ENCODE measurements at places on chromosomes 11 and 22.
A peak's percentile ranks its signal among the peaks of the same experiment; 100 is the strongest.

DNA sequence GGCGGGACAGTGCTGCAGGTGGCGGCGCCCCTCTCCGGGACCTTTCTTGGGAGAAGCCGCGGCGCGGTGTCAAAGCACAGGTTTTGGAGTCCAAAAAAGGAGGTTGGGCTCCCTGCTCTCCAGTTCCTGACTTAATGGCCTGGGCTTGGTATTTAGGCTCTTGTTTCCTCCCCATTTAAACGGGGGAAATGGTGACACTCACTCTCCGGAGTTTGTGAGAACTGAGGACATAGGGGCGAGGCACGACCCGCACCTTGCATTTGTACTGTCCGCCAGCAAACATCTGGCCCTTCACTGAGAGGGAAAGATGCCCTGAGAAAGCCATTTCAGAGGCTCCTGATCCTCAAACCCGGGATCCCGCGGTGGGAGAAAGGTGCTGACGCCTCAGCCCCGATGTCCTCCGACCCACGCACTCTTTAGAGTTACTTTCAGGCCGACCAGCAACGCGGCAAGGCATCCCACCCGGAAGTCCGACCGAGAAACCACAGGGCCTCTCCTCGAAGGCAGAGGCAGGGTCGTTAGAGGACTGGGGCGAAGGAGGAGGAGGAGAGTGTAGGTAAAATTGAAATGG, 2.9 kb upstream of the WDR74 start:
- H3K27ac ChIP-seq = peak overlapping the region; percentile 94
- no peaks in the 10 kb centered on the region for H3K27me3 ChIP-seq
- peaks cover 8% of the 10 kb centered on the region for H3K36me3 ChIP-seq
- peak overlapping the region; percentile 81 for H3K4me3 ChIP-seq
- peaks cover 40% of the 10 kb centered on the region for H3K4me1 ChIP-seq

- no peaks in the 10 kb centered on the region for H3K4me1 ChIP-seq
These were observed 33.7 kb downstream of the OR52E1 start for GRCh38 chr11:5103066-5103465.

- peaks cover 4% of the 10 kb centered on the region for H3K27me3 ChIP-seq
- H3K36me3 ChIP-seq = no peaks in the 10 kb centered on the region
- H3K27ac ChIP-seq = no peak overlapping the region
- no peak for ATAC-seq
- H3K4me1 ChIP-seq = no peaks in the 10 kb centered on the region
- no peak overlapping the region for H3K4me3 ChIP-seq
These were observed 168.8 kb upstream of the ISX start for GRCh38 chr22:34897126-34897525.

DNA sequence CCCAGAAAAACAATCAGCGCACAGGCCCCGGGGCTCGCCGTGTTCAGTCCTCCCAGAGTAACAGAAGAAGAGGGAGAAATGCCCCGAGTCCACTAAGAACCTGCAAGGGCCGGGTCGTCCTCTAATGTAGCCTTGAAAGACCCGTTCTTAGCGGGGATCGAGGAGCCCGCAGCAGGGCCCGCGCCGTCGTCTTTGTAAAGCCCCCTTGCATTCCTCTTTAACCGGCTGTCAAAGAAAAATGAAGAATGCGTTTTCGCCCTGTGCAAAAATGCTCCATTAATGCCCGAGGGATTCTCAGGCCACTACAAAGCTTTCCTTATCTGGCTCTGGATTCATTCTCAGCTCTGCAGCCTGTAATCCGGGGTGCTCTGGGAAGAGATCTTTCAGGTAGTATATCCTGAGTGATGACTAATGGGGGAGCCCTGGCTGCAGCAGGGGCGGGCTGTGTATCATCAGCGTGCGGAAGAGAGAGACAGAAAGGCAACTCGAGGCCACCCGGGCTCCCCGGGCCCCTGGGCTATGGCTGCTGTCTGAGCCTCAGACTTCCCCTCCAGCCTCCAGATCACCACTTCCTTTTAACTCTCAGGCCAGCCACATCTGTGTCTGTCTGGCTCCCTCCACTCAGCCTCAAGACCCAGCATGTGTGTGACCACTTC, 78.2 kb downstream of the FBLN1 start:
- H3K36me3 ChIP-seq = peaks cover 13% of the 10 kb centered on the region
- no peak overlapping the region for H3K27ac ChIP-seq
- ATAC-seq = no peak
- H3K4me1 ChIP-seq = no peaks in the 10 kb centered on the region

- ATAC-seq = no peak
- H3K4me1 ChIP-seq = no peaks in the 10 kb centered on the region
- H3K27me3 ChIP-seq = no peaks in the 10 kb centered on the region
These were observed 41.3 kb downstream of the CECR2 start for GRCh38 chr22:17410576-17410975.

DNA sequence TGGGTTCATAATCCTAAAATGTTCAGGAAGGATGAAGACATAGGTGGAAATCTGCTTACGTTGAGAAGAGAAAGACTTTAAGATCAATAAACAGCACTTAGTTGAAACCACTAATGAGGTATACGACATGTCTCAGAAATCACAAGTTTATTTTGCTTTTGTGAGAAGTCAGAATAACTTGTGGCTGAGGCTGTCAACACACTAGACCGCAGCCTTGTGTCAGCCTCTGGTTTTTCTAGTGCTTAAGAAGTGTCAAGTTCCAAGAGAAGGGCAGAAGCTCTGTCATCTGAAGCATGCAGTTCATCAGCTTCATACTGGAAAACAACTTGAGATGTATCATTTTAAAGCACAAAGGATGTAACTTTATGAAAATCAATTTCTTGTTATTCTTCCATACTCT, 420.9 kb downstream of the METTL15 start:
- H3K4me3 ChIP-seq = no peak overlapping the region
- H3K4me1 ChIP-seq = no peaks in the 10 kb centered on the region
- H3K27me3 ChIP-seq = no peaks in the 10 kb centered on the region
- no peaks in the 10 kb centered on the region for H3K36me3 ChIP-seq
- H3K27ac ChIP-seq = no peak overlapping the region

DNA sequence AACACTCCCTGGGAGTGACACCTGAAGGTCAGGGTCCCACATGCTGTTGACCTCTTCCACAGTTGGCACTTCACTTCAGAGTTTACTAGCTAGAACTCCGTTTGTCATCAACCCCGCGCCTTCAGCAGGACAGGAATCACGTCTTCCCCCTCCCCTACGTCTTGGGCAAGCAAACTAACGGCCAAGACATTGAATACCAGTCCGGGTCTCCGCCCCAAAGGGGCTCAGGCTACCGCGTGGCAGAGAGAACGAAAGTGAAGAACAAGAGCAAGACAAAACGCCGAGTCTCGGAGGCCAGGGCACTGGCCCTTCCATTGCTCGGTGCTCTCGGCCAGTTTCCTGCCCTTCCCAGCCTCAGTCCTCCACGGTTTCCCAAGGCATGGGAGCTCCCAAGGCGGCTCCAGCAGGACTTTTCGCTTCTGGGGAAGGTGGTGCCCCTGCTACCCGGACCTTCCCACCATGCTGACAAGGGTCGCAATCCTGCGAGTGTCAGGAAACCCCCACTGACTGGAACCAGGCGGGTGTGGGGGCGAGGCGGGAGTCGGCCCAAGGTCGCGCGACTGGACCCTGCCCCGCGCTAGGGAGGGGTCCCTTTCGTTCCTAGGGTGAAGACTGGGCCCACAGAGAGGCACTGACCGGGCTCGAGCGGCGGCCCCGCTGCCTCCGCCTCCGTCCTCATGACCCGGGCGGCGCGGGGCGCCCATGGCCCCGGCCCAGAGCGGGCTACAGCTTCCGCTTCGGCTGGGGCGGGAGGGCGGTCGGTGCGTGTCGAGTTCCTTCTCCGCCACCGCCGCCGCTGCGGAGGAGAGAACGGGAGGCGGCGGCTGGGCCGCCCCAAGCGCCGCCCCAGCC, at the start of gene GUCD1:
Gene GUCD1, minus strand, starts transcription at position 826 of the 852 bp plus-strand sequence. Its CDS starts 147 bp downstream, at position 679.
- ATAC-seq = peak; percentile 0
- peaks cover 40% of the 10 kb centered on the region for H3K36me3 ChIP-seq
- H3K27me3 ChIP-seq = no peaks in the 10 kb centered on the region
- peak within 1 kb of the TSS; percentile 91 for H3K4me3 ChIP-seq
- peaks cover 2% of the 10 kb centered on the region for H3K4me1 ChIP-seq
- H3K27ac ChIP-seq = peak within 1 kb of the TSS; percentile 74

DNA sequence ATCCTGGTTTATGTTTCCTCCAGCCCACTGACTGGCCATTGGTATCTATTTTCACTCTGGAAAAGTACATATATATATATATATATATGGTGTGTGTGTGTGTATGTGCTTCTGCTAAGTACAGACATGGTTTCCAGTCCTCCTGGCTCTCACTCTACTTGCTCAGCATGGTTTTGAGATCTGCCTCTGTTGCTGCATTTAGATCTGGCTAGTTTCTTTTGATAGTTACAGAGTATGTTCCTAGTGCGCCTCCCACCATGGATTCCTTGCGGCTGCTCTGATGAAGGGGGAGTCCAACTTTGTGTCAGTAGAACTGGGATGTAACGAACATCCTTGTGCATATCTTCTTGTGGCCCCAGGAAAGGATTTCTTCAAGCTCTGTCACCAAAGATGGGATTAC, 274.1 kb downstream of the MIAT start:
- H3K27me3 ChIP-seq = no peaks in the 10 kb centered on the region
- H3K36me3 ChIP-seq = no peaks in the 10 kb centered on the region
- no peak overlapping the region for H3K27ac ChIP-seq
- no peaks in the 10 kb centered on the region for H3K4me1 ChIP-seq
- ATAC-seq = no peak
- no peak overlapping the region for H3K4me3 ChIP-seq

DNA sequence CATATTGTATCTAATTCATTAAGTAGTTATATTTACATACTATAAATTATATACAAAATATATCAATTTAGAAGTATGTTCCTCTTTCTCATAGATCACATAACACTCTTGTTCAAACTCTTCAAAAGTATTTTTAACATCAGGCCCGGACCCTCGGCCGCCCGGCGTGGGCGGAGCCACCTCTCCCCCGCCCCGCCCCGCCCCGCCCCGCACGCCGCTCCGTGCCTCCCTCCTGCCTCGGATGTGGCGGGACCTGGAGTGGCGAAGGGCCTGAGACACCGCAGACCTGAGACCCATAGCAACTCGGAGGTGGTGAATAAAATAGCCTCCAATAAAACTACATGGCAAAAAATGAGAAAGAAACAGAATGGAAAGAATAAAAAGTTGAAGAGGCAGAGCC, 105.9 kb upstream of the BDNF start:
- no peaks in the 10 kb centered on the region for H3K4me1 ChIP-seq
- no peaks in the 10 kb centered on the region for H3K36me3 ChIP-seq
- H3K27ac ChIP-seq = no peak overlapping the region
- no peak for ATAC-seq
- H3K4me3 ChIP-seq = no peak overlapping the region

DNA sequence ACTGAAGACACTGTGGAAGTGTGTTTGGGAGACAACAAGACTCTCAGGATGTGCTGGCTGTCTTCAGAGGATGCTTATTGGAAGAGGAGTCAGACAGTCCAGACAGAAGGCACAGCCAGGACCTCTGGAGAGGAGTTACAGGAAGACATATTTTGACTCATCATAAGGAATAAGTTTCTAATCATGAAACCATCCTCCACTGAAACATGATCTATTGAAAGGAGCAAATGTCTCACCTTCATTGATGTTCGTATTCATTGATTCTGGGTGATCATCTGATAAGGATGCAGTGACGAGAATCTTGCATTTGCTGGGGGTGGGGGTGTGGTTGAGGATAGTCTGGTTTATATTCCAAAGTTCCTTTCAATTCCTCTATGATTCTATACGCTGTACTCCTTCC, 2.5 kb upstream of the CXCR5 start:
- H3K4me3 ChIP-seq = no peak overlapping the region
- H3K4me1 ChIP-seq = no peaks in the 10 kb centered on the region
- no peaks in the 10 kb centered on the region for H3K27me3 ChIP-seq

- peaks cover under 1% of the 10 kb centered on the region for H3K27me3 ChIP-seq
- ATAC-seq = no peak
- H3K27ac ChIP-seq = no peak overlapping the region
- no peak overlapping the region for H3K4me3 ChIP-seq
- H3K36me3 ChIP-seq = no peaks in the 10 kb centered on the region
- no peaks in the 10 kb centered on the region for H3K4me1 ChIP-seq
These were observed 21.1 kb downstream of the MS4A6E start for GRCh38 chr11:60348116-60348515.

DNA sequence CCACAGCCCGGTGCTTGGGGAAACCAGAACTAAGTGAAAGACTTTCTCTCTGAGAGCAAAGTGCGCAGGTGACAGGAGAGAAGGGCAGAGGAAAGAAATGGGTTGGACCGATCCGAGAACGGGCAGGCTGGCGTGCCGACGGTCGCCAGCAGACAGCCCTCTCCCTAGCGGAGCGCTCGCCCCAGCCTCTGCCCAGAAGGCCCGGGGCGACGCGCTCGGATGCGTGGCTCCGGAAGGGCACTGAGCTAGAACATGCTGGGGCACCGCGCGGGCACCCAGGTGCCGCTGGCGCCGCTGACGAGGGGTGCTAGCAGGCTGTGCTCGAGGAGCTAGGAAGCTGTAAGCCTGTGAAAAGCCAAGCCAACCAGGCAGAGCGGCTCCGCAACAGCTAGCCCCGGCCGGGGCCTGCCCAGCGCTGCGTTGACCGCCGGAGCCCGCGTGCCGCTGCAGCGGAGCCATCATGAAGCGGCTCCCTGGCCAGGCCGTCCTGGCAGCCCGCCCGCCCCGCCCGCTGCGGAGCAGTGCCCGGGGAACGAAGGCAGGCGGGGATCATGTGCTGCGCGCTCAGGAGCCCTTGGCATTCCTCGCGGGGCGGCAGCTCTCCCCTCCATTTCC, 22.1 kb upstream of the RRAS2 start:
- no peaks in the 10 kb centered on the region for H3K36me3 ChIP-seq
- peak; percentile 92 for ATAC-seq
- H3K27me3 ChIP-seq = no peaks in the 10 kb centered on the region
- H3K4me1 ChIP-seq = no peaks in the 10 kb centered on the region
- H3K27ac ChIP-seq = peak overlapping the region; percentile 84

Measured in gastroesophageal sphincter (tissue), 4 donors.